ENCODE measurements at places on chromosomes 5 and 9. TPM values are rescaled to one million over a fixed set of nuclear protein-coding genes. Genes with fewer than 3 reads are reported as not detected.

DNA sequence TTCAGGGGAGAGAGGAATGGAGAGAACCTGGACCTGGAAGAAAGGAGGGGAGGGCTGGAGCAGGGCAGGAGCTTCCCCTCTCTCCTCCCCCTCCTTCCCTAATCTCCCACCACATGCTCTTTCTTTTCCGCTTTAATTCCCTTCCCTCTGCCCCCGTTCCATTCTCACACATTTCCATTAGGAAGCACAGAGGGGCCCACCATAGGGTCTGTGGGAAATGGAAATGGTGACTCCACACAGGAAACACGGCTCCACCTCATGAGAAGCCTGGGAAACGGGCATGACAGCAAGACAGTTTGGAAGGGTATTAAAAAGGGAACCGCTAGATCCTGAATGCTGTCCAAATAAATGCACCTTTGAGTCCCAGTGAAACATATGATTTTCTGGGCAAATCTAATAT lies 64.9 kb upstream of the ENTREP1 start:
- DNase-seq, result no peak

GRCh38 chr9:97970165-97970564 lies 13.0 kb upstream of the ANP32B start:
- no peak for DNase-seq

AQP7 gene
- total RNA-seq, result 1.9 TPM

DNA sequence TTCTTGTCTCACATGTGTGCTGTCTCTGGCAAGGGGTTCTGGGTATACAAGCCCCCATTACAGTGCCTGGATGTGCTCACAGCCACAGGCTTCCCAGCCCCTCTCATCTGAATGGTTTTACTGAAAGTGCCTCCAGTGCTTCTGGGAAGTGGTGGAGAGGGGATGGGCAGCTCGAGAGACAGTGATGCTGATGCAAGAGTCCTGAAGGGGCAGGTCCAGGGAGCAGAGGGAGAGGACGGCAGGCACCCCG lies 93.5 kb downstream of the PHF2 start:
- no peak for DNase-seq

- DNase-seq, result no peak
Observed at GRCh38 chr9:9117866-9118265, 1318.3 kb upstream of the DMAC1 start.

GRCh38 chr5:153618867-153619266 lies 128.4 kb downstream of the GRIA1 start:
- no peak for DNase-seq

All from pancreas (tissue), 10 donors.